Fibroblast of villous mesenchyme (primary cell): ENCODE measurements at places on chromosomes 2 and 18. TPM values are rescaled to one million over a fixed set of nuclear protein-coding genes. Genes with fewer than 3 reads are reported as not detected.

Gene AQP4
- total RNA-seq: not detected in 2 replicates

Gene C1GALT1C1L
- total RNA-seq: 0.86 and 1.3 TPM in 2 replicates

Gene SULT1C4
- 0.32 and 0.43 TPM in 2 replicates for total RNA-seq

- DNase-seq: peak; percentile 3
Measured at GRCh38 chr2:180367815-180368214, 360.7 kb upstream of the CWC22 start.

- DNase-seq: no peak
Measured at GRCh38 chr2:175101514-175101913, 66.5 kb downstream of the ATF2 start.

GRCh38 chr2:4404363-4404762 lies 701.0 kb downstream of the DCDC2C start:
- no peak for DNase-seq

DNA sequence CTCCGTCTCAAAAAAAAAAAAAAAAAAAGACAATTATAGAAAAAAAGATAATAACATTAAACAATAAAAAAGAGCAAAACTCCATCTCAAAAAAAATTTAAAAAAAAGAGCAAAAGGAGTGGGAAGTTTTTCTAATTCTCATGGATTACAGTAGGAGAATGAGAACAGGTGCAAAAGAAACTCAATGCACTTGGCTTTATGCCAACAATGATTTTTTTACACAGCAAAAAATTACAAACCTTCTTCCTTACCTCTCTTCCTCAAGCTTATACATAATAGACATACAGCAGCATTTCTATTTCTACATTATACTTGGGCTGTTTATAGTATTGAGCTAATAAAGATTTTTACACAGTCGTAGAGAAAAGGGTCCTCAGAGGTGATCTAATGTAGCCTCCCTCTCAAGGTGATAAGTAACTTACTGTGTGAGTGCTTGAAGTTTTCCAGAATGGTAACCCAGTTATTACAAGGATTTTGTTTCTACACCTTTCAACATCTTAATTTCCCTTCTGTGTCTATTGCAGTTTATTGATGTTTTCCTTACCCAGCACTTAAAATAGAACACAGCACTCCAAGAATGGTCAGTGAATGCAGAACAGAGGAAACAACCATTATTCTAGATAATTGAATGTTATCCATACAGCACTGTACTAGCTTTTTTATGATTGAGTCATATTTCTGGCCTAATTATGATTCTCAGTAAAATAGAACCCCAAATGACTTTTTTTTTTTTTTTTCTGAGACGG lies 34.9 kb upstream of the RNF138 start:
- no peak for DNase-seq

DNA sequence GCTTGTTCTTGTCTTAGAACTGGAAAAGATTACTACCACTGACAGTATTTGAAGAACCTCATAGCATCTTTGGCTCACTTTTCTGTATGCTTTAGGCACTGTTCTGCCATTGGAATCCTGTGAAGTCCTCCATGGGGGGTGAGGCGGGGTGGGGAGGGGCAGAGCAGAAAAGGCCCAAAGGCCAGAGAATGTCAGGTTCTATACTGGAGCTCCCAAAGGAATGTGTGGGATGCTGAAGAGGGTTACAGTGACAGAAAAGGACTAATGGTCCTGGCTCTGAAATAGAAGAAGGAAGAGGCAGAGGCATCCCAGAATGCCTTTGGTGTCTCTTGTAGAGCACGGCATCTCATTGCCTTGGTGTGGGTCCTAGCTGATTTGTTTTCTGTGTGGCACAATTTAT lies 141.9 kb downstream of the HAUS1 start:
- no peak for DNase-seq

DNA sequence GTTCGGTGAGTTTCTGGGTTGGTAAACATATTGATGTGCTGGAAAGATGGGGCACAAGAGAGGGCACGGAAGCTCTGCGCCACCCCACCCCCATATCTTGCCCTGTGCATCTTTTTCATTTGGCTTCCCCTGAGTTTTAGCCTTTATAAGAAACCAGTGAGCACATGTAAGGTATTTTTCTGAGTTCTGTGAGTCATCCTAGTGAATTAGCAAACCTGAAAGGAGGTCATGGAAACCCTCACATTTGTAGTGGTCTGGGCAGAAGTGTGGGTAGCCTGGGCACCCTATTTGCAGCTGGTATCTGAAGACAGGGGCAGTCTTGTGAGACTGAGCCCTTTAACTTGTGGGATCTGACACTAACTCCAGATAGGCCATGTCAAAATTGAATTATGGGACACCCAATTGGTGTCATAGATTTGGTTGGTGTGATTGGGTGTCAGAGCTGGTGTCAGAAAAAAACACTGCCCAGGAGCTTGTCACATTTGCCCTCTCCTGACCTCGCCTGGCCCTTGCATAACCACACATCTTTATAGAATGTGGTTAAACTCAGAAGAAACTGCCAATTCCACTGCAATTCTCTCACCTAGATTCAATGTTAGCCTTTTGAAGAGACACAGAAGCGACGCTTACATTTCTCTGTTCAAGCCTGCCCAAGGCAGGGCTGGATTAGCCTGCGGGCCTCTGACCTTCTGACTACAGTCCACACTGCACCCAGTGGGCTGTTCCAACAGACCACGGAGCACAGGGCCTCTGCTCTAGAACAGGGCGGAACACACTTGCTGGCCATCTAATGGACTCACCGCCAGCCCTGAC lies 12.0 kb upstream of the GALM start:
- peak; percentile 12 for DNase-seq

GRCh38 chr2:16624436-16624780 lies 41.2 kb downstream of the CYRIA start:
- no peak for DNase-seq
